NCI-H524 treated with DMSO at 0.1 percent for 48 hours (cell line): ENCODE measurements at places on chromosomes 3 and 15.

DNA sequence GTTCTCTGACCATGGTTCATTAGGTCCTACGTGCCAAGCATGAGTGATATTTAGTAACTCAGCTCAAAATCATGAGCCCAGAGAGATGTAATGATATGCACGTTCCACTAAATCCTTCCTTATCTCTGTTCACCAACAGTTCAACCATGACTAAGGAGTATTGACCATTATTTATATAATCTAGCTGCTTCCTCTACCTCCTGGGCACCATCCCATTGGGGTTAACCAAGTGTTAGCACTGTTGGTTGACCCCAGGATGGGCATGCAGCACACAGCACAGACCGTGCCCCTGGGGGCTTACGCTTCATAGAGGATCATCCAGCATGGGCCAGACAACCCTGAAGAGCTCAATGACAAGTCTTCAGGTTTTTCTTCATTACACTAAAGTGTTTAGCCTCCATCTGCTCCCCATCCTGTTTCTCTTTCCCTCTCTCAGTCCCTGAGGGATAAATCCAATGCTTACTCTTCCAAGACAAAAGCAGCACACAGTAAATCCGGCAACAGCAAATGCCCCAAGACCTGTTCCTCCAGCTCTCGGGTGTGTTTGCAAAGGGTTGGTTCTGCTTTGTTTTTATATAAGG lies 10.4 kb downstream of the FAM174B start:
- peak; percentile 94 for DNase-seq

DNA sequence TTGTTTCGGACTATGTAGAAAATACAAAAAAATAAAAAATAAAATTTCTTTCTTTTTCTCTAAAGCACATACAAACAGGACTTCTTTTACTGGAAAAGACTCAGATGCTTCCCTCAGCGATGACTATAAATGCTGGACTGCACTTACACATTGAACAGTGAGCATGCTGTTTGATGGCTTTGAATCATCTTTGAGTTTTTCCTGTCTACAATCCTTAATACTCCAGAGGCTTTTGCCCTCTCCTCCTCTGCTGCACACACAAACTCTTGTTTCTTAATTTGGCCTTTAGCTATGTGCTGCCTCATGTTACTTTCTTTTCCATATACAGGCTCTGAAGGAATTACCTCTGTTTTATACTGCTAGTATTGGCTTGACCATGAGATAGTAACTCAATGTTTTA lies 575.1 kb downstream of the EPHA3 start:
- no peak for DNase-seq

DNA sequence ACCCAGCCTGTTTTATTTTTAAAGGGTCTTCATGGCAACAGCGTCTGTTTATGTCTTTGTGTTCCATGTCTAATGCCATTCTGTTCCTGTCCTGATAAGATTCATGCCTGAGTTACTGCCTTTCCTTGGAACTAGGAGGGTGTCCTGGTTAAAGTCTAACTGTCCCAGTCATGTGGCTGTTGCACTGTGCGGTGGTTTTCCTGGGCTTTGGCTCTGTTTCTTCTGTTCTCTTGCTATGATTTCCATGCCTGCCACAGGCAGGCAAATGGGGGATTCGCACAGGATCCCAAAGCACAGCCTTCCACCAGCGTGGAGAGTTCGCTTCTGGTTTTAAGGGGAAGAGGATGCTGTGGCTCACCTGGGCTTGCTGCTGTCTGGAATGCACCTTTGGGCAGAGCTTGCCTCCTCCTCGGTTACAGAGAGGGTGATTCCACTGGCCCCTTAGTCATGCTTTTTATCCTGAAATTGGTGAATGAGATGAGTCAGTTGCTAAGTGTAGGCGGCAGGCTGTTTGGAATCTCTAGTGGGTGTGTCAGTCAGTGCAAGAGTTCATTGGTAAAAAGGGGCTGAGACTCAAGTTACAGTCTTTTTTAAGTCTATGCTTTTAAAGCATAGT lies 86.8 kb downstream of the CCK start:
- DNase-seq: no peak

- DNase-seq: no peak
Observed at GRCh38 chr15:28098360-28098765, 752 bp downstream of the OCA2 start.

GRCh38 chr3:50155891-50156290 lies 767 bp downstream of the SEMA3F start:
- DNase-seq: no peak

GRCh38 chr15:55319537-55320237 lies 665 bp downstream of the PIGB start:
- DNase-seq: no peak
